ENCODE measurements at places on chromosomes 12 and 14.

GRCh38 chr12:94753036-94753679 lies 102.8 kb upstream of the TMCC3 start:
- no peak for DNase-seq

- DNase-seq, result no peak
Observed at GRCh38 chr12:38744041-38744440, 161.3 kb downstream of the CPNE8 start.

DNA sequence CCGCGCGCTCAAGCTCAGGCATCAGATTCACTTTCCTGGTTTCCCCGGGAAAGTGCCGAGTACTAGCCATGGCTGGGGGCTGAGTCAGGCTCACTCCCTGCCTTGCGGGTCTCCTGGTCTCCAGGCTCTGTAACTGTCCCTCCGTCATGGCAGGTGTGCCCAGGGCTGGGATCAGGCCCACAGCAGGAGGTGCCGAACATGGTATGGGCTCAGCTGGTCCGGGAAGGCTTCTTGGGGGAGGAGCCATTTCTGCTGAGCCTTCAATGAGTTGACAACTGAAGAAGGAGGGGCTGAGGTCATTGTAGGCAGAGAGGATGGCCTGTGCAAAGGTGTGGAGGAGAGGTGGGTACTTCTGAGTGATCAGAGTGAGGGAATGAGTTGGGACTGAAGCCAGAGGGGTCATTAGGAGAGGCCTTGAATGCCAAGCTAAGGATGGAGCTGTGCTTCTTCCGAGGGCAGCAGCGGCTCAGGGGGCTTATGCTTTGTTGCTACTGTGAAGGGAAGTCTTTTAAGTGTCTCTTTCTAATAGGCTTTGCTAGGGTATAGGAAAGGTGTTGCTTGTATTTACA lies 769 bp downstream of the EXOC3L4 start:
- no peak for DNase-seq

- no peak for DNase-seq
Observed at GRCh38 chr12:108858311-108859074, 1.1 kb upstream of the SSH1 start.

DNA sequence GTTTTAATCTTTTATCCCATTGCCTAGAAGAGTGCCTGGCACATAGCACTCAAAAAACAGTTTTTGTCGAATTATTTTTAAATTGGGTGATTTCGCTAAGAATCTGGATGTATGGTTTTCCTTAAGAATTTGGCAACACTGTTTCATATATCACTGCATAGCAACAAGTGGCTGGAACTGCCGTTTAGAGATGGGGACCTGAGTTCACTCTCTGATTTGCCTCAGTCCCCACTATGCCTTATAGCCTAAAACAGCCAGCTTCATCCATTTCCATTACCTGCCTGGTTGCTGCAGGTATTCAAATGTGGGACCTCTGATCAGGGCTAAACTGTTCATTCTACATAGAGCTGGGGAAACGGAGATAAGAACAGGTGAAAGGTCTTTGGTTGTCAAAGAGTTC lies 1.8 kb downstream of the HEBP1 start:
- DNase-seq, result no peak

- DNase-seq, result peak; percentile 25
Observed at GRCh38 chr12:96617178-96617577, 127.8 kb downstream of the CFAP54 start.

GRCh38 chr12:26032719-26033241 lies 74.3 kb downstream of the RASSF8 start:
- DNase-seq, result no peak

DNA sequence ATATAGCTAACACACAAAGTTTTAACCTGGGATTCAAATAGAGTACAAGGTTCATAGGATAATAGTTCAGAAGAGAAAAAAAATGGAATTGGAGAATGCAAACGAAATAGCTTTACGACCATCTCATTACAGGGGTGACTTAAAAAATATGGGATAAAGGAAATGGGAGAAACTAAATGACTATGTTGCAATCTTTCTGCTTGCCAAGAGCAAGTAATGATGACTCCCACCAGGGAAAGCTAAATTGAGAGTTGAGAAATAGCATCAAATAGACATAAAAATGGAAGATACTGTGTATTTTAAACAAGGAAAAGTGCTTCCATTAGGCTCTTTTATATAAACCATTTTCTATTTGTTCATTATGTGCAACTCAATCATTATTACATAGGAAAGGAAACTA lies 155.7 kb upstream of the ATXN7L3B start:
- no peak for DNase-seq

DNA sequence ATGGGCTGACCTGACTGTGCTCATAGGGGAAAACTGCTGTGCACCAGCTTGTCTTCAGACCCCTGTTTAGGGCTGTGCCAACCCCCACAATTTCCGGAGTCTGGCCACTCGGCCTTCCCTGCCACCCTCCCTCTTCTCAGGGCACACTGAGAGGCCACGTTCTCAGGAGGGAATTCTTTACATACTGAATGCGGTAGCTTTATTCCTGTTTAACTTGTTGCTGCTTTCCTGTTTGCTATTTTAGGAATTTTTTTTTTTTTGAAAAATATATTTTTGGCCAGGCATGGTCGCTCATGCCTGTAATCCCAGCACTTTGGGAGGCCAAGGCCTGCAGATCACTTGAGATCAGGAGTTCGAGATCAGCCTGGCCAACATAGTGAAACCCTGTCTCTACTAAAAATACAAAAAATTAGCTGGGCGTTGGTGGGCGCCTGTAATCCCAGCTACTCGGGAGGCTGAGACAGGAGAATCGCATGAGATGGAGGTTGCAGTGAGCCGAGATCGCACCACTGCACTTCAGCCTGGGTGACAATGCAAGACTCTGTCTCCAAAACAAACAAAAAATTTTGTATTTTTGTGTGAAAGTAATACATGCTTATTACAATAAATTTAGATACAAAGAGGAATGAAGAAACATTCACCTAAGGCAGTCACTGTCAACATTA lies 39.5 kb downstream of the TPCN1 start:
- no peak for DNase-seq

- no peak for DNase-seq
Observed at GRCh38 chr14:57261604-57262003, 7.1 kb downstream of the EXOC5 start.
